Mammary epithelial cell (primary cell): ENCODE measurements at places on chromosomes 16 and 17.

GRCh38 chr16:16109453-16110110 is 113.7 kb downstream of the ABCC6 start:
- DNase-seq, result no peak

DNA sequence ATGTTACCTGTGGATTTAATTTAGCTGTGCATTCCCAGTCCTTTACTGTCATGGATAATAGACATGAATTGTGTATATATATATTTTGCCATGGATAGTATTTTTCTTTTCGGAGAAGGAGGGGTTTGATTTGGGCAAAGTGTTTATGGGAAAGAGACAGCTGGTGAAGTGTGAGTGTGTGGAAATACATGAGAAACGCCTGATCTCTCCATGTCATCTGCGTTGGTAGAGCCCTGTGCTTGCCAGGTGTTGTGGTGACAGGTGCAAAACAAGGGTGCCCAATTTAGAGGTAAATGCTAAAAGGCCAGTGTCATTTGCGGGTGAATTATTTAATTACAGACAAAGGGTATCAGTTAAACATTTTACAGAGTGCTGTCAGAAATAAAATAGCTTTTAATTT is 23.4 kb downstream of the NDEL1 start:
- DNase-seq, result no peak

DNA sequence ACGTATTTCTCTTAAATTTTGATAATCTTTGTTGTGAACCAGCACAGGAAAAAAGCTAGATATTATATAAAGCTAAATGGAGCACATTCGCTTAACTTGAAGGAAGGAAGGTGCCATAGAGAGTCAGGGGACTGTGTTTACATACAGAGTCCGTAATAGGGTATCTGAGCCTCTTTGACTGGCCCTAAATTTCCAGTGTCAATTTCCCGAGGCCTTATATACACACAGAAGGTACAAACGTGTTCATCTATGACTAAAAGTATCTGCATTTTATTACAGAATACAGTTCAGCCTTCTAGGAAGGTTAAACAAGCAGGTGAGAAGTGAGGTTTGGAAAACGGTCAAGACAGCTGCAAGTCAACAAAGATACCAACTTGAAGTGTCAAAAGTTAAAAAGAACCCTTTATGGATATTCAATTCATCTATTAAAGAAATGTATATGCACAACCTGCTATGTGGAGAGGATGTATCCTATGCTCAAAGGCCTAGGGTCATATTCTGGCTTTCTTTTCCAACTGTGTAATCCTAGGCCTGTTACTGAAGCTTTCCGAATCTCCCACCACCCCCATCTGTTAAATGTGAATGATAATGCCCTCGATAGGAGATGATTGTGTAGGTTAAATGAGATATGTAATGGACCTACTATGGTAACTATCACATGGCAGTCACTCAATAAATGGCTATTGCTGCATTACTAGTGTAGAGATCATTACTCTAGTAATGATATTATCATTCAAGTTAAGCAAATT is 263.7 kb upstream of the MAF start:
- DNase-seq, result no peak

DNA sequence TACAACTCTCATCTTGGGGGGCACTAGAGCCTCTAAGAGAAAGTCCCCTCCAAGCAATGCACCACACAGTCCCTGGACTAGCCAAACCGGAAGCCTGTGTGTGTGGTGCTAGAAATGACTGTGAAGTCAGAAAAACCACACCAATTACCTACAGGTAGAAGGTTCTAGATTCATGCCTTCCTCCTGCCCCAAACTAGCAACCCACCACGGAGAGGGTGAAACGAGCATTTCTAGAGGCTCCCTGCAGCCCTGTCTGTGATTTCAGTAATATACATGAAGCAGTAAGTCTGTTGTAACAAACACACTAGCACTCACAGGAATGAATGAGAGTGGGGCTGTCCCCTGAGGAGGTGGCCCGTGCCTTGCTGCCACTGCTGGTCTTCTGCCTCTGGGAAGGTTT is 13.6 kb downstream of the ZFHX3 start:
- DNase-seq, result no peak

DNA sequence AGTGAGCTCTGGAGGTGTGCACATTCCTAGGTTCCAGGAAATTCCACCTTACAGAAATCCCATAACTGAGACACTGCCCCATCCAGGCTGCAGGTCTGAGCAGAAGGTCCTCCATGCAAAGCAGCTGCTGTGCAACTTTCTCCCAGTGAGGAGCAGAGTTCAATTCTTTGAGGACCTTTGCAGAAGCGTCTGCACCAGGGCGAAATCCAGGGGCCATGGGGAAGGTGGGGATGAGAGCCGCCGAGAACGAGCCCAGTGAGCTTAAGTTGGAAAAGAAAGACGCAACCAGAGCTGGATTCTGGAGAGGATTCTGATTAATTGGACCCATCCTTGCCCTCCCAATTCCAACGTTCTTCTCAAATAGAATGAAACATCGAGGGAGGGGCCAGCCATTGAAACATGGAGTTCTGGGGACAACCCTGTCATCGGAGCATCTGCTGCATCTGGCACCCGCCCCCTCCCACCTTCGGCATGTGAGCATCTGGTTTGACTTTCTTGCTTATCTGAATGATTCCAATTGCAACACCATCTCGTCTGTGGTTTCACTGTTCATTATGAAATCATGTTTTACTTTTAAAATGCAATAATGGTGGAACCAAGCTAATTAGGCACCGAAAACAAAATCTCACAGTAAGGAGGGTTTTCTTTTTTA is 190.6 kb upstream of the FOXF1 start:
- no peak for DNase-seq

DNA sequence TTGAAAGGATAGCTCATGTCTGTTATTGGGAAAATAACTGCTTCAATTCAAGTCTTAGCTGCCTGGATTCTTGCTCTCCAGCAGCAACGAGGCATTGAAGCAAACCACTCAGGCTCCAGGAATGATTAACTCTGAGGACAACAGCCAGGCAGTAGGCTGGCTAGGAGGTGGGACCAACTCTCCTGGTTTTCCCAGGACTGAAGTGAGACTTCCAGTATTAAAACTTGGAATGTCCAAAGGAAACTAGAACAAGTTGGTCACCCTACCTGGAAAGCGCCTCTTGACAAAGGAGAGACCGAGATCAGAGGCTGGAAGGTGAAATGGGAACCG is 100.7 kb downstream of the SALL1 start:
- no peak for DNase-seq

GRCh38 chr17:50285941-50286340 is 11.7 kb downstream of the TMEM92 start:
- DNase-seq, result no peak

DNA sequence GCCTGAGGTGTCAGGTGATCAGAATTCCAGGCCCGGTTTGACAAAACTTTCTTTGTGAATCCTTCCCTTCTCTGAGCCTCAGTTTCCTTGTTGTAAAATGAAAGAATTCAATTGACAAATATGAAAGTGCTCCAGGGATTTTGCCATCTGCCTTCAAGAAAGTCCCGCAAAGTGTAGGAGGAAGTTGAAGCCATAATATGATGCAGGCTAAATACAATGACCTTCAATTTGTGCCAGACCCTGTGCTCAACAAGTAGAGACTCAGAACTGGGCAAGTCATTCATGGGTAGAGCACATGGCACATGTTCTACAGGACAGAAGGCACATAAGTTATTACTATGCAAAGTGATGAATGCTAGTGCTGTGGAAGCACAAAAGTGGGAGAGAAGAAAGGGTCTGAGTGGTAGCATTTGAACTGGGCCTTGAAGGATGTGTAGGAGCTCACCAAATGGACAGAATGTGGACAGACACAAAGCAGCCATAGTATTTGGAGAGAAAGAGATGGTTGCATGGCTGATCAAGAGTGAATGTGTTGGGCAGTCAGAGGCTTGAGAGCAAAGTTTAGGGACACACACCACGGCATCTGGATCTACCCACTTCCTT is 2.4 kb upstream of the SCIMP start:
- no peak for DNase-seq

DNA sequence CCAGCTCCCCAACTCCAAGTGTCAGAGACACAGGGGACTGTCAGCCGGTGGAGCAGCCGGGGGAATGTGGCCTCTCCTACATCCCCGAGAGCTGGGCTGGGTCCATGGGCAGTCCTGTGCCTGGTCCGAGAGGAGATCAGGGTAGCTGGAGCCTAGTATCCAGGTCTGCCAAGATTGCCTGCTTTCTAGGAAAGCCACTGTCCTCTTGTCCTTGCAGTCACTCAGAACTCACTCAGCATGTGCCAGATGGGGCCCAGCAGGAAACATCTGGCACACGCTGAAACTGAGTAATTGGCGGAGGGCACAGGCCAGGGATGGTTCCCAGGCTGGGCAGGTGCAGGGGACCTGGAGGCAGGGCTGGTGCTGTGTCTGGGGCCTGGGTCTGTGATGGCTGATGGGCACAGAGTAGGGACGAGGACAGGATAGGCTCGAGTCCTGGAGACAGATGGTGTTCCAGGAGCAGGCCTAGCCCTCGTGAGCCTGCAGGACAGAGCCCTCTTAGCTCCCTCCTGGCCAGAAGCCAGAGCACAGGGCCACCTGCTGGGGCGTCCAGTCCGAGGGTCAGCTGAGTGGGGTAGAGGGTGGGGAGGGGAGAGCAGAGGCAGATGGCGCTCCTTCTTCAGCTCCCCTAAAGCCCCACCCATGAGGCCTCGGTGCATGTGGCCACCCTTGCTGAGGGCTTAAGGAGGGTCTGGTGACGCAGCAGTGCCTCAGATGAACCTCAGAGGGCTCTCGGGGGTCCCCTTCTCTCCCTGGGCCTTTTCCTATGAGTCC is 31.1 kb downstream of the ADCY7 start:
- DNase-seq, result no peak

- no peak for DNase-seq
Measured at GRCh38 chr17:74579900-74580299, 12.2 kb downstream of the CD300LD start.

DNA sequence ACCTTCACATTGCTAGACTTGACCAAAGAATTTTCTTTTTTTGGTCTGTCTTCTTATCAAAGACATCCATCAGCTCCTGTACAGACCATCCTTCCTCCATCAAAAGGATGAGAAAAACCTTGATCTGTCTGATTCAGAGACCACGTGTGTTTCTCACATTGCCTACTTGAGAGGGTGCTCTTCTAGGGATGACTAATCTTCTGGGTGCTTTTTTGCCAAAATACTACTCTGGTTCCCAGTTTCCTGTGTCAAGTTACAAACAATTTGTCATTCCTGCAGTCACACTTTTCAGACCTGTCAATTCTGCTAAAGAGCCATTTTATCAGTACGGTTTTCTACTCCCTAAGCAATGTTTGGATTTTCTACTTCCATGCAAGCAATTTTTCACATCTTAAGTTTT is 492.2 kb downstream of the CDH11 start:
- DNase-seq, result no peak

- peak; percentile 76 for DNase-seq
Measured at GRCh38 chr16:27169511-27170071, 33.7 kb upstream of the KDM8 start.

DNA sequence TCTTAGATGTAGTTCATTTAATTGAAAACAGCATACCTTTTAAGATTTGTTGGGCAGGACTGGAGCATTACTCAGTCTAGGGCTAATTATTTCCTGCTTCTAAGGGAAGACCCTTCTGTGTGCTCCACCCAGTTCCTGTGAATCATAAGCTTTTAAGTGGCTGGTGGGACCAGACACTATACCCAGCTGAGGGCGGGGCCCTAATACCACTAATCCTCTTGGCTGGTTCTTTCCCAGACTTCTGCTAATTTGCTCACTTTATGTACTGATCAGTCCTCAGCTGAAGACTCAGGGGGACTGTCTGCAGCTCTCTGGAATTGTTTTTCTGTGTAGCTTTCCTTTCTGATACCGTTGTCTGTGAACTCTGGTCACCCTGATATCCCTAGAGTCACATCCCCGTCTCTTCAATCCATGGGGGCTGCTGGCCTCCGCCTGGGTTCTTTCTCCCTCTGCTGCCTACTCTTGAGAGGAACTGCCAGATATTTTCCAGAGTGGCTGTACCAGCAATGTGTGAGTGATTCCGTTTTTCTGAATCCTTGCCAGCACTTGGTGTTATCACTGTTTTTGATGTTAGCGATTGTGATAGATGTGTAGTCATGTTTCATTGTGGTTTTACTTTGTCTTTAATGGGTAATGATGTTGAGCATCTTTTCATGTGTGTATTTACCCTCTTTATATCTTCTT is 35.1 kb downstream of the MFSD11 start:
- peak; percentile 80 for DNase-seq

- DNase-seq, result no peak
Measured at GRCh38 chr17:20180661-20181060, 171.5 kb downstream of the SPECC1 start.

- DNase-seq, result peak; percentile 5
Measured at GRCh38 chr16:9578459-9578858, 487.0 kb downstream of the HAPSTR1 start.

- no peak for DNase-seq
Measured at GRCh38 chr17:77830816-77831473, 127.6 kb upstream of the TNRC6C start.

DNA sequence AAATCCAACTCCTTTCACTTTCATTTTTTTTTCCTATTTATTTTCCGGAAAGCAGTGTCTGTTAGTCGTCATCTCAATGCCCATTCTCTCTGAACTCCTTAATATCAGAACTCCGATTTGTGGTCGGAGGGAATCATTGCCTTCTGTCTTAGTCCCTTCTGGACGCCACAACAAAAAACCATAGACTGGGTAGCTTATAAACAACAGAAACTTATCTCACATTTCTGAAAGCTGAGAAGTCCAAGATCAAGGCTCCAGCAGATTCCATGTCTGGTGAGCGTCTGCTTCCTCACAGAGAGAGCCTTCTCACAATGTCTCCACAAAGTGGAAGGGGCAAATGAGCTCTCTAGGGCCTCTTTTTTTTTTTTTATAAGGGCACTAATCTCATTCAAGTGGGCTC is 296.6 kb upstream of the CDH11 start:
- DNase-seq, result no peak

DNA sequence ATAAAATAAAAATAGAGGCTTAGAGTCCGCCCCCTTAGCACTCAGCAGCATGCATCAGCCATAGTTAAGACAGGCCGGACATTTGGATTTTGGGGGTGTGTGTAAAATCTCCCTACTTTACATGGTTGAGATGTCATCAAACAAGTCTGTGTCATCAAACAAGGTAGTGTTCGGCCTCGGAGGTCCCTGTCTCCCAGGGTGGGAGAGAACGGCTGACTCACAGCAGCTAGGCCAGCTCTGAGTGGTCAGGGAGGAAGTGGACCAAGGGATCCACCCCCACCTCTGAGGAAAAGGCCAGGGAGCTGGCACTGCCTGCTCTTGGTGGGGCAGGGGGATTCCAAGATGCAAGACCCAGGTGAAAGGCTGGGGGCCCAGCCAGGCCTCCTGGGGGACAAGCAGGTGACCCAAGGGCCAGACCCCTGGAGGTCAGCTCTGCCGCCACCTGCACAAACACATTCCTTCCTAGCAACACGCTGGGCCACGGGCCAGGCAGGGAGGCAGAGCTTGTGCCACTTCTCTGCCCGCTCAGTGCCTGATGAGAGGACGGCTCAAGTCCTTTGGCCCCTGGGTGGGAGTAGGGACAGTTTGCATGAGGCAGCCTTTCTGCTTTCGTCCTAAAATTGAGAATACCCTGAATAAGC is 28.5 kb downstream of the KIFC3 start:
- DNase-seq, result no peak
